Bronchial epithelial cell (primary cell): ENCODE measurements at places on chromosomes 4 and X. TPM values are rescaled to one million over a fixed set of nuclear protein-coding genes. Genes with fewer than 3 reads are reported as not detected.

Gene TRPC5OS
- not detected in 2 replicates for total RNA-seq

Gene SMIM31
- not detected in 2 replicates for total RNA-seq

Gene FAM9C
- total RNA-seq: not detected in 2 replicates

Gene MID2
- total RNA-seq: 21.9 and 28.8 TPM in 2 replicates

Gene SULT1B1
- 0.13 and 0.26 TPM in 2 replicates for total RNA-seq

Gene SPANXC
- not detected in 2 replicates for total RNA-seq

Gene GAGE2A
- not detected in 2 replicates for total RNA-seq

Gene FGA
- not detected in 2 replicates for total RNA-seq

Gene SPRY1
- 3.2 and 3.3 TPM in 2 replicates for total RNA-seq

Gene CABS1
- total RNA-seq: not detected in 2 replicates

- DNase-seq: peak; percentile 59
Observed at GRCh38 chr4:158722917-158723793, at the start of gene PPID. PPID (minus strand) TSS chr4:158723396; CDS start chr4:158723288, 108 bp downstream.

GRCh38 chr4:87007528-87008446 is 73.0 kb downstream of the AFF1 start:
- DNase-seq: peak; percentile 39

DNA sequence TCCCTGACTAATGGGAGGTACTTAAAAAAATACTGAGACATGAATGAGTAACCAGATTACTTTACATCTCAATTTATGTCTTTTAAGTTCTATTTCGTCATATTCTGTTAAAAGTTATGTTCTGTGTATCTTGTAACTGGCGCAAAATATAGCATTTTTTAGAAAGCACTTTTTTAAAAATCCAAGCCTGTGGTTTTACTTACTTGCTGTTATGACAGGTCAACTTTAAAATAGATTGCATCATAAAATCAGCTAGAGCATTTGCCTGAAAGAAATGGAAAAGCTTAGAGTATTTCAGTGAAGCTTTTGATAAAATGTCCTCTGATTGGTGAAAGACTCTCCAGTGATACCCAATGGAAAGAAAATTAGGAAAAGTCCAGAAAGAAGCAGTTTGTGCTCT is 1892.3 kb upstream of the TENM3 start:
- no peak for DNase-seq

DNA sequence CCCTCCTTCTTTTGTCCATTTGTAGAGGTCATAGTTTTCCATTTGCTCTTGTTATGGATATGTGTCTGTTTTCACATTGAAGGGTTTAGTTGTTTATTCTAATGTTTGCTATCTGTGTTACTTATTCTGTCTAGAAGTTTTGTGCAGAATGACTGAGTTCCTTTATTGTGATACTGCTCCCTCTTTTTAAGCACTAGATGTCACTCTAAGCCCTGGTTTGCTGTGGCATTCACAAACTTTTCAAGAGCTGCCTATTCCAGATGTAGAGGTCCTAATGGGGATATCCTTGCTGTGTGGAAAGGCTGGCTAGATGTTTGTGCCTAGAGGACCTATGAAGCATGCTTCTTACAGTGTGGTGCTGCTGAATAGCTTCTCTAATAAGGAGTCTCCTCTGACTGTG is 338.6 kb downstream of the SPIN4 start:
- no peak for DNase-seq

DNA sequence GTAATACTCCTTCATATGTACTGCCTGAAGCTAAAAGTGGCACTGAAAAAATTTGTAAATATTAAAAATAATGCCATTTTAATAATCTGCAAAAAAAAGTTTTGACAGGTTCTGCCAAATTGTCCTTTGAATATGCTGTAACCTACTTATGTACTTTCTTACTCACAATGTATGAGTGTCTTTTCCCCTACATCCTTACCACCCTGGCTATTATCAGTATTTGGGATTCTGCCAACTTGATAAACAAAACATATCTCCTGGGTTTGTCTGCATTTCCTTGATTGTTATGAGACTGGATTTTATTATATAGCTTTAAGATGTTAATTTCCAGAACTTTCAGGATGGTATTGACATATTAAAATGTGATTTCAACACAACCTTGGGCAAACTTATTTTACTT is 187.9 kb downstream of the CHM start:
- peak; percentile 4 for DNase-seq

- peak; percentile 21 for DNase-seq
Observed at GRCh38 chrX:3514996-3515395, 168.5 kb upstream of the MXRA5 start.

DNA sequence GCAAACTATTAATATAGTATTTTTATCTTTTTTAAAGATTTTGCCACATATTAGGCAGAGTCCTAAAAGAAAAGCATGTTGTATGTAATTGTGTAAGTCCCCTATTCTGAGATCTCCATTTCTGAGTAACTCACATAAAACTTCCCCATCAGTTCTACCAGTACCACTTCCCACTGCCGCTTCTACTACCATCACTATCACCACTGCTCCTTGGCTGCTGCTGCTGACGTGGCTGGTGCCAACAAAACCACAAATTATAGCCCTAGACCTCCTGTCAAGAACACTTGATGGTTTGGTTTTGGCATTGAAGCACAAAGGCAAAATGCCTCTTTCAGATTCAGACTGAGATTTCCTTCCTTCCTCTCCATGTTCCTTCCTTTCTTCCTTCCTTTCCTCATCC is 106.4 kb downstream of the MMRN1 start:
- no peak for DNase-seq

GRCh38 chr4:151922306-151922705 is 161.5 kb upstream of the GATB start:
- peak; percentile 47 for DNase-seq

DNA sequence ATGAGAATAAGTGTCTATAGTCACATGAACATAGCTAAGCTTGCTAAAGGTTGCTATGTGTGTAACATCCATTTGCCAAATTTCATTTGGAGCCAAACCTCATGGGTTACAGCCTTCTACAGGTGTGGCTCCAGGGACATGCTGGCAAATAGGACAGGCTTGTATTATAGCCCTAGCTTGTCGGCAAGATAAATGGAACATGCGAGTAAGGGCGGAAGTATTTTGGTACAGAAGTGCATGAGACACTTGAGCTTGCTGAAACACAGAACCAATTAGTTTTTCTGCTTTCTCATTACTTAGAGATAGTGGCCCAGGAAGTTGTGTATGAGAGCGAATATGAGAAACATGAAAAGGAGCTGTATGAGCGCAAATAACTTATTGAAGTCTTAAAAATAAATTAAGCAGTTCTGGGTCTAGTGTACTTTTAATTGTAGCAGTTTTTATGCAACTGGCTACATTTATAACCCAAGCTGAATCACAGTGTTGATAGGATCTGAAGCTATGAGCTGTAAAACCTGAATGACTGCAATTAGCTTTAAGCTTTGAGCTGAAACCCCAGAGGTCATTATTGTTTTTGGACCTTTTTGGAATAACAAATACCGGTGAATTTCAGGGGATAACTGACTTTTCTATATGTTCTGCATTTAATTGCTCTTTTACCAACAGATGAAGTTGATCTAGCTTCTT is 64.6 kb downstream of the KDM5C start:
- peak; percentile 40 for DNase-seq

- no peak for DNase-seq
Observed at GRCh38 chr4:79292008-79292407, 33.9 kb downstream of the NAA11 start.

DNA sequence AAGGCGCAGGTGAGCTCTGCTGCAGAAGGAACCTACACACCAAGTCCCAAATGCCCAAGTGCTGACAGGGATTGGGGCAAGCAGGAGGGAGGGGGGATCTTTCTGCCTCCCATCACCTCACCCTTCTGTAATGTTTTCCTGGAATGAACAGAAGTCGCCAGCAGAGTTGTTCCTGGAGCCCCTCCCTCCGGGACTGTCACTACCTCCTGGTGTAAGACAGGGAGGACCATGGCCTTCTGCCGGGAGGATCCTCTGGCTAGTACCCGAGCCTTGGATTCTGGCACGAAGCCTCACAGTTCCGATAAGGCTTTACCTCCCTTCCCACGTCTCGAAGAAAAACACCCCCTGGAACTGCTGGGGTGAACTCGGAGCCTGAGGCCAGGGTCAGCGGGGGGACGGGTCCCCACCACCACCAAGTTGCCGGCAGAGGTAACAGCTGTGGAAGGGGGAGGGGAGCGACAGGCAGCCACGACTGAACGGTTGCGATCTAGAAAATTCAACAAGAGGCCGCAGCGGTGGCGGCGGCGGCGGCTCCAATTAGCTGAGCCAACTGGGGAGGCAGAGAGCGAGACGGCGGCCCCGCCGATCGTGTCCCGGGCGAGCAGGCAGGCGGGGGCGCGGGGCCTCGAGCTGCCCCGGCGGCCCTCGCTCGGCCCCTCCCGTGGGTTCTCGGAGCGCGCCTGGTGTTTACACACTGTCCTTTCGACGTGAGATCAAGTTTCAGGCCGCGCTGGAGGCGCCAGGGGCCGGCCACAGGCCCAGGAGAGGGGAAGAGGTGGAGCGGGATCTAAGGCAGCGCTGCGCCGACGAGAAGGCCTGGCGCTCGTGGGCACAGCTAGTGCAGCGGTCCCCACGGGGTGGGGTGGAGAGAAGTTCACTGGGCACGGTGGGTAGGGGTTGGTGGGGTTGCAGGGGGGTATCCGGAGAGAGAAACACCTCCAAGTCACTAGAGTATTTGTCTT is 53.7 kb upstream of the BCOR start:
- DNase-seq: no peak

GRCh38 chrX:20144491-20144890 is 2.9 kb upstream of the EIF1AX start:
- peak; percentile 69 for DNase-seq

GRCh38 chrX:10482261-10482660 is 138.1 kb downstream of the MID1 start:
- no peak for DNase-seq

- DNase-seq: peak; percentile 7
Observed at GRCh38 chr4:85901500-85901899, 426.6 kb downstream of the ARHGAP24 start.

GRCh38 chrX:47840111-47840510 is 3.4 kb downstream of the ZNF81 start:
- DNase-seq: no peak

DNA sequence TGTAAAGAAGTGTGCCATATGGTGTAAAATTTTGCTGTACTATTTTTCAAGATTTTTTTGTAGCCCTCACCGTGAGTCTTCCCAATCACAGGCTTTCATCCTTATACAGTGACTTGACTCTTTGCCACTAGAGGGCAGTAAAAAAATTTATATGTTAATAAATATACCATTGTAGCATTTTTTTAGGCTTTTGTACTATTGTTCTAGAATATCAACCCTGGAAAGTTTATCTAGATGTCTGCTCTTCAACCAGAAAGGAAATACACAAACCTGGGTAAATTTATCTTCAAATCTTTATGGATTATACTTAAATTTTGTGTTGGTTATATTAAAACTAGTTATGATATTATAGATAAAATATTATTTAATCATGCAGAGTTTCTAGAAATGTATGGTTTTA is 235.3 kb downstream of the TENM3 start:
- DNase-seq: peak; percentile 42

- DNase-seq: no peak
Observed at GRCh38 chrX:3787856-3788255, 74.4 kb upstream of the PRKX start.

- no peak for DNase-seq
Observed at GRCh38 chr4:182206266-182206665, 36.9 kb upstream of the TENM3 start.

- DNase-seq: no peak
Observed at GRCh38 chr4:63379750-63380522, 1029.3 kb downstream of the TECRL start.

DNA sequence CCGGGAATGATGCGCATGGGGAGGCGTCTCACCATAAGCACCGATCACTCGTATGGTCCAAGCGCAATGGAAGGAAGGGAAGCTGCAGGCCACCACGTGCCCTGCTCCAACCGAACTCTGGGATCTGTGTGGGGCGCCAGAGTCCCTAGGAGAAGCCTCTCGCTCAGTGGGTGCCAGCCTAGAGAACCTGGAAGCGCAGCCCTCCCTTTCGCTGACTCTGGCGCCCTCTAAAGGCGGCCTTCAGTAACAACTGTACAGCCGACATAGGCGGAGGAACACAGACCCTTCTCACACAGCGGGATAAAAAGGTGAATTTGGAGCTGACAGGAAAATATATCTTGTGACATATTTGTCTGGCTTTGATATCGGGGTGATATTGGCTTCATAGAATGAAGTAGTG is 76.0 kb downstream of the INTS6L start:
- DNase-seq: no peak

- DNase-seq: no peak
Observed at GRCh38 chrX:112094729-112095128, 12.2 kb upstream of the TRPC5 start.

- no peak for DNase-seq
Observed at GRCh38 chrX:11412715-11413623, 119.8 kb downstream of the AMELX start.

- no peak for DNase-seq
Observed at GRCh38 chrX:24283127-24283794, 30.6 kb downstream of the SUPT20HL2 start.

DNA sequence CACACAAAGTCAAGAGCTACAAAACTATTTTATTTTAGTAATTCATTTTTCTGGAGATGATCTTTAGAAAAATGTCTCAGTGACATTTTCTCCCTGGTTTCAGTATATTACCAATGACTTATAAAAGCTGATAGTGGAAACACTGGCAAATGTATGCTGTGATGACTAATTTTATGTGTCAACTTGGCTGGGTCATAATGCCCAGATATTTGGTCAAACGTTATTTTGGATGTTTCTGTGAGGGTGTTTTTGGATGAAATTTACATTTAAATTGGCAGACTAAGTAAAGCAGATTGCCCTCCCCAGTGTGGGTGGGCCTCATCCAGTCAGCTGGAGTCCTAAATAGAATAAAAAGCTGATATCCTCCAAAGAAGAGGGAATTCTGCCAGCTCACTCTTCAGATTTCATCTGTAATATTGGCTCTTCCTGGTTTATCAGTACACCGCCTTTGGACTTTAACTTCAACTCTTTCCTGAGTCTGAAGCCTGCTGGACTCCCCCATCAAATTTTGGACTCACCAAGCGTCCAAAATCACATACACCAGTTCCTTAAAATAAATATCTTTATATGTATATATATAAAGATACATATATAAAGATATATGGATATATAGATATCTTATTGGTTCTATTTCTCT is 31.2 kb upstream of the RAB40A start:
- DNase-seq: no peak

DNA sequence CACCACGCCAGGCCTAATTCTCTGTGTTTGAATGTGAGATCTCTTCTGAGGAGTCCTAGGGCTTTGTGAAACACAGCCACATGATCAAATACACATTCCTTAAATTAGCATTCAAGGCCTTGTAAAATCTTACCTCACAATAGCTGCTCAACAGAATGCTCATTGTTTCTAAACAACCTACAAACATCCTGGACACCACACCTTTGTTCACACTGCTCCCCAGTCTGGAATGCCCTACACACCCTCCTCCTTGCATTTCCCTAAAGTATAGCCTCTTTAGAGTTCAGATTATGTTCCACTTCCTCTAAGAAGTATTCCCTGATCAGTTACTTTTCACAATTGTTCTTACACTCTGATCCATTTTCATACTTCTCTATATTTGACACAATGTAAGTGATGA is 110.6 kb downstream of the AGTR2 start:
- DNase-seq: peak; percentile 73

- no peak for DNase-seq
Observed at GRCh38 chr4:14237911-14238310, 610.4 kb upstream of the BOD1L1 start.

- no peak for DNase-seq
Observed at GRCh38 chr4:21749924-21750323, 198.6 kb downstream of the KCNIP4 start.

GRCh38 chr4:165580351-165580905 is 201.6 kb downstream of the CPE start:
- peak; percentile 100 for DNase-seq
